Hepatocyte (in vitro differentiated cells): ENCODE measurements at places on chromosomes 3 and 15. TPM values are rescaled to one million over a fixed set of nuclear protein-coding genes. Genes with fewer than 3 reads are reported as not detected.

- no peak overlapping the region for H3K4me3 ChIP-seq
- H3K36me3 ChIP-seq = no peaks in the 10 kb centered on the region
- H3K27ac ChIP-seq = no peak overlapping the region
Measured at GRCh38 chr3:26625187-26625586, 2.6 kb downstream of the LRRC3B start.

DNA sequence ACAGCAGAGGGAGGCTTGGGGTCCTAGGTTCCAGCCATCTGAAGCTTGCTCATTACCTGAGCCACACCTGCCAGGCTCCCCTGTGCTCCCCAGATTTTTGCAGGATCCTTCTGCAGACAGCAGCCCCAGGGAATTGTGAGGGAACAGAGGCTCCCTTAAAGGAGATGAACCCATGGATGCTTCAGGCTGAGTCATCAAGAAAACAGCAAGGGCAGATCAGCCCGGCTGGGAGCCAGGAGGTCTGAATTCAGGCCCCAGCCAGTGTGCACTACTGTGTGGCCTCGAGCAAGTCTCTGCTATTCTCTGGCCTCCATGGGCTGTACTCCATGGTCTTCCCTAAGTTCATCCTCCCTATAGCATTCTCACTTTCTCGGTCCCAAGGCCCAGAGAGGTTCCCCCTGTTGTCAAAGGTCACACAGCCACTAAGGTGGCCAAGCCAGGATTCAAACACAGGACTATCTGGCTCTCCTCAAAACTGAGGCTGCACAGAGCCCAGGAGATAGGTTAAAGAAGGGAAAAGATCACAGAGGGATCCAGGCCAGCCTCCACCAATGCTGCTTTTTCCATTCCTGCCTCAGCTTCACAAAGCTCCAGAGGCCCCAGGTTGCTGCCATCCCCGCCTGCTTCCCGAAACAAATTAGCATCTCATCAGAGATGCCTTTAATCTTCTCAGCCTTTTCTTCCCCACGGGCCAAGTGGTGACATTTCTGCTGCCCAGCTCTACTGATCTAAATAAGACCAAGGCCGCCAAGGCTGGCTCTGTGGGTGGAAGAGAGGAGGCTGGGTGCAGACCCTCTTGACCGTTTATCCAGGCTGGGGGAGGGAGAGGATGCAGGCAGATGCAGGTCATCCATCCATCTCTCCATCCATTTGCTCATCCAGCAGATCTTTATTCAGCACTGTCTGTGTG, 21.2 kb upstream of the GRIP2 start:
- no peak for DNase-seq
- H3K4me1 ChIP-seq = peaks cover 5% of the 10 kb centered on the region
- no peaks in the 10 kb centered on the region for H3K27me3 ChIP-seq
- H3K27ac ChIP-seq = no peak overlapping the region
- H3K4me3 ChIP-seq = no peak overlapping the region

DNA sequence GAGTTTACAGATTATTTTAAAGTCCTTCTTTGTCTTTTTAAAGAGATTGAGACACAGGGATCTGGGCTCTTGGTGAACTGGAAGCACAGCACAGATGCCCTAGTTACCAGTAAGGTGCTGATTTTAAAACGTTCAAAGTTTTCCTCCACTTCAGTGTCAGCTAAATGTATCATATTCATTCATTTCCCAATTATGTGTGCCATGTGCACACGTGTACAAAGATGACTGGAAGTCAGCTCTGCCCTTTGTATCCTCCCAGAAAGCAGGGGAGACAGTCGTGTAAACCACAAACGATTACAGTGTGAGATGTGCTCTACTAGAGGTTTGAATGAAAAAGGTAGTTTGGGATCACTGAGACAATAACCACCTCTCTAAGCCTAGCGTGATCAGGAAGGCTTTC, 730 bp downstream of the ZKSCAN7 start:
- no peaks in the 10 kb centered on the region for H3K36me3 ChIP-seq
- no peak for DNase-seq
- peak overlapping the region; percentile 67 for H3K4me3 ChIP-seq
- peaks cover 10% of the 10 kb centered on the region for H3K4me1 ChIP-seq
- peaks cover 10% of the 10 kb centered on the region for H3K27me3 ChIP-seq

DNA sequence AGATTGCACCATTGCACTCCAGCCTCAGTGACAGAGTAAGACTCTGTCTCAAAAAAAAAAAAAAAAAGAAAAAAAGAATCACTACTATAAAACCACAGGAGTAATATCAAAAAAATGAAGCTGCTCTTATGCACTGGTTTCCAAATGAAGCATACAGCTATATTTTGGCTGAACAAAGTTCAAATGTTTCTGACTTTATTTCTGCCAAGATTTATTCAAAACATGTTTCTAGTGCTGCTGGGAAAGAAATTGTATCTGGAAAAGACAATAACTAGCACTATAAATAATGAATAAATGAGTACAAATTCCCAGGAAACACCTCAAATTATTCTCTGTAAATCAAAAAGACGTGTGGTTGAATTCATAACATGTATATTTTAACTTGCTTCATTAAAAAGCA, 102.5 kb upstream of the MME start:
- no peaks in the 10 kb centered on the region for H3K36me3 ChIP-seq
- H3K27me3 ChIP-seq = no peaks in the 10 kb centered on the region
- no peak overlapping the region for H3K27ac ChIP-seq
- H3K4me3 ChIP-seq = no peak overlapping the region
- no peaks in the 10 kb centered on the region for H3K4me1 ChIP-seq

The ARHGEF3 gene
- polyA plus RNA-seq = 52.4 and 63.8 TPM in 2 replicates

DNA sequence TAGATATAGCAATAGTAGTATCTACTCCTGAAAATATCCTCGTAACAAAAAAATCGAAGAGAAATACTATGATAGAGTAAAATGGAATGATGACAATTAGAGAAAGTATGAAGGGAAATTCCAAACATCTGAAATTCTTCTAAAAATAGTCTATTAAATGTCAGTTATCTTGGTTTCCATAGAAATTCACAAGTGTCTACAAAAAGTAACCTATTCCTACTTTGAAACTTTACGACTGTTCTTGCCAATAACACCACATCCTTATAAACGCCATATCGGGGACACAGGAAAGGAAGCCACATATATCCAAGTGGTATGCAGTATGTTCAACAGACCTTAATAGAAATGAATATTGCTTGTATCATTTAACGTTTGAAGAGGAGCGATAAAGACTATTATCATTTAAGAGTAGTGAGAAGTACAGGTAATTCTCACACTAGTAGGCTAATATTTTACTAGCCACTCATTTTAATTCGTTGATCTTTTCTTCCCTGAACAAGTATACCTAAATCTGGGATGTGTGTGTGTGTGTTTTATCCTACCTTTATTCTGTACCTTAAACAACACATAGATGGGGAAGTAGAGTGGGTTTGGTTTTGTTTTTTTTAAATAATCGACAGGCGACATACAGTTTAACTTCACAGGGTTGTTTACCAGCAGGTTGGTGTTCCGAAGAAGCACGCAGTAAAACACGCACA, 1.2 kb downstream of the GPR176 start:
- H3K36me3 ChIP-seq = no peaks in the 10 kb centered on the region
- H3K27me3 ChIP-seq = peaks cover 32% of the 10 kb centered on the region
- H3K4me1 ChIP-seq = peaks cover 10% of the 10 kb centered on the region
- H3K4me3 ChIP-seq = peak overlapping the region; percentile 97
- DNase-seq = no peak
- no peak overlapping the region for H3K27ac ChIP-seq

The CCPG1 gene
- polyA plus RNA-seq = 32.4 and 33.6 TPM in 2 replicates

DNA sequence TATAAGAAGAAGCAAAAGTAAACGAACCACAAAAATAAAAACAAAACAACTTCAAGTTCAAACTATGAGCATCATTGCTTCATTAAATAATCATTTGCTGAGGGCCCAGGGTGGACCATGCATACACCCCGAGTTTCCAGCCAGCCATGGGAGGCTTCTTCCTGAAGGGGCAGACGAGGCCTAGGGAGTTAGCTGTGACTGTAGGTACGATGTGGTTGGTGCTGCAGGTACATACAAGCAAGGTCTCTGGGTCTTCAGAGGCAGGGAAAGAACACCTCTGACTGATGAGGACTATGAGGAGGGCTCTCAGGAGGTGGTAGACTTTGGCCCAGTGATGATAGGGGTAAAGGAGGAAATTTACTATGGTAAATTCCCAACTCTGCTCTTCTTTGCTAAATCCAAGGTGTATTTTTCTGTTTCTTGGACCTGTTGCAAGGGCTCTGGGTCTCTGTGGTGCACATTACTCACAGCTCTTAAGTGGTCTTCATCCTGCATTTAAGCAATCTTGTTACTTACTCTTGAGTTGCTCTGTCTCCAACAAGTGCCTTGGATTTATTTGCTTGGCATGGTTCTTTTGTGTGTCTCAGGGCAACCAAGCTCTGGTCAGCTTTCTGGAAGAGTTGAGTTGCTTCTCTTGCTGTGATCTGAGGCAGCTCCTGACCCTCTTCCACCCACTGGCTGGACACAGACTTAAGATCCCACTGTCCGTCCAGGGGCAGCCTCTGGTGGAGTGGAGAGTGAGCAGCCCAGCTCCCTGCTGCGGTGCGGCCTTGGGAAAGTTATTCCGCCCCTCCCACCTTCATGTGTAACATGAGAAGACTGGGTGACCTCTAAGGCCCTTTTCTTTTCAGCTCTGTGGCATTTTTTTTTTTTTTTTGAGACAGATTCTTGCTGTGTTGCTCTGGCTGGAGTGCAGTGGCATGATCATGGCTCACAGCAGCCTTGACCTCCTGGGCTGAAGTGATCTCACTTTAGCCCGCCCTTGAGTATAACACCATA, 56.1 kb upstream of the KIF23 start:
- peaks cover 13% of the 10 kb centered on the region for H3K4me1 ChIP-seq
- H3K4me3 ChIP-seq = no peak overlapping the region
- H3K27ac ChIP-seq = no peak overlapping the region
- no peaks in the 10 kb centered on the region for H3K36me3 ChIP-seq
- no peaks in the 10 kb centered on the region for H3K27me3 ChIP-seq

- no peaks in the 10 kb centered on the region for H3K4me1 ChIP-seq
- H3K27ac ChIP-seq = no peak overlapping the region
Measured at GRCh38 chr3:196666001-196666867, 26.7 kb downstream of the NRROS start.

DNA sequence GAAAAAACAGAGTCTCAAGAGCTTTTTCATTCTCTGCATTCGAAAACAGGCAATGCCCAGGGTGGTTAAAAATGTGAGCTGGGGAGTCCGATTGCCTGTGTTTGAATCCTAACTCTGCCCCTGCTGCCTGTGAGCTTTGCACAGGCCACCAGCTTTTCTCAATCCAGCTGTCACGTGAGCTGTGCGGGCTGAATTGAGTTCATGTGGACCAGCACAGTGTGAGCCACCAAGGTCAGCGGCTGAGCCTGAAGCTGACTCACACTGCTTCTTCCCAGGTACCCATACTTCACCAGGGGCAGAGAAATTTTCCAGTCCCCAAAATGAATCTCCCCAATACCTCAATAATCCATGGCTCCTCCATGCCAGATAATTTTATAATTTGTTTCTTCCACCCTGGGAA, 64.4 kb upstream of the SLCO3A1 start:
- no peaks in the 10 kb centered on the region for H3K4me1 ChIP-seq
- no peak for DNase-seq
- H3K36me3 ChIP-seq = no peaks in the 10 kb centered on the region
- no peak overlapping the region for H3K27ac ChIP-seq
- H3K27me3 ChIP-seq = peaks cover 9% of the 10 kb centered on the region
- H3K4me3 ChIP-seq = no peak overlapping the region

GRCh38 chr3:12944849-12945248, 103.5 kb upstream of the RPL32 start:
- H3K27ac ChIP-seq = no peak overlapping the region
- H3K36me3 ChIP-seq = no peaks in the 10 kb centered on the region
- H3K27me3 ChIP-seq = no peaks in the 10 kb centered on the region
- H3K4me3 ChIP-seq = no peak overlapping the region
- H3K4me1 ChIP-seq = peaks cover 24% of the 10 kb centered on the region

The INKA1 gene
- 5.8 and 6.2 TPM in 2 replicates for polyA plus RNA-seq

The TIMMDC1 gene
- 140 and 155 TPM in 2 replicates for polyA plus RNA-seq

The NECTIN3 gene
- 15.7 and 18.9 TPM in 2 replicates for polyA plus RNA-seq

GRCh38 chr3:160368804-160369203, 30.2 kb downstream of the IFT80 start:
- no peak for DNase-seq
- H3K27me3 ChIP-seq = no peaks in the 10 kb centered on the region
- H3K27ac ChIP-seq = no peak overlapping the region
- no peak overlapping the region for H3K4me3 ChIP-seq

DNA sequence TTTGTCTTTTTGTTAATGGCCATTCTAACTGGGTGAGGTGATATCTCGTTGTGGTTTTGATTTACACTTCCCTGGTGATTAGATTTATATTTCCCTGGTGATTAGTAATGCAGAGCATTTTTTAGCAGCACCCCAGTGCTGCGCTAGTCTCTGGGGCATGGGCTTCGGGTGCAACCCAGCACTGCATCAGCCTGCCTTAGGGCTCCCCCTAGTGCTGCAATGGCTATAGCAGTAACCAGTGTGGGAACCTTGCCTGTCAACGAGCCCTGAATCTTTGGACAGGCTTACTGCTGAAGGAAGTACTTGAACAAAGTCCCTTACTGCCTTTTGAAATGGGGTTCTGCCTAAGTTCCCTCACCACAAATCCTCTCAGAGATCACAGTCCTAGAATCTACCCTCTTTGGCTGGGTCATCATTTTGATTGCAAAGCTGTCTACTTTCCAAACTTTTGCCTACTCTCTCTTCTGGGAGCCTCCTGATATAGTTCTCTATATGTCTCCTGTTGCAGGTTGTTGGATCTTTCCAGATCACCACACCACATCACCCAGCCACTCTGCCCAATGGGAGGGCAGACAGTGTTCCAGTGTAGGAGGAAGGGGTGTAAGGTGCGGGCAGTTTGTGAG, 79.2 kb upstream of the CCNL1 start:
- DNase-seq = peak; percentile 82
- no peaks in the 10 kb centered on the region for H3K27me3 ChIP-seq
- no peak overlapping the region for H3K4me3 ChIP-seq
- no peak overlapping the region for H3K27ac ChIP-seq

The CIAO2A gene
- polyA plus RNA-seq = 193 and 256 TPM in 2 replicates

- DNase-seq = peak; percentile 96
- H3K4me3 ChIP-seq = peak within 1 kb of the TSS; percentile 84
- peaks cover 13% of the 10 kb centered on the region for H3K4me1 ChIP-seq
- peak within 1 kb of the TSS; percentile 90 for H3K27ac ChIP-seq
Measured at GRCh38 chr3:51670823-51671733, at the start of gene TEX264. Gene TEX264, plus strand, starts transcription at chr3:51671252. Its CDS starts 3,053 bp downstream, at chr3:51674305.

GRCh38 chr15:36803773-36804172, 224.3 kb downstream of the CDIN1 start:
- H3K27ac ChIP-seq = no peak overlapping the region
- H3K4me3 ChIP-seq = no peak overlapping the region
- peaks cover 13% of the 10 kb centered on the region for H3K4me1 ChIP-seq
- DNase-seq = no peak
- H3K27me3 ChIP-seq = no peaks in the 10 kb centered on the region

GRCh38 chr3:186109897-186110803, 1.3 kb upstream of the ETV5 start:
- peaks cover 23% of the 10 kb centered on the region for H3K27me3 ChIP-seq
- H3K4me1 ChIP-seq = peaks cover 10% of the 10 kb centered on the region
- H3K4me3 ChIP-seq = peak overlapping the region; percentile 25

- H3K27me3 ChIP-seq = no peaks in the 10 kb centered on the region
- no peaks in the 10 kb centered on the region for H3K4me1 ChIP-seq
- no peak overlapping the region for H3K27ac ChIP-seq
- no peaks in the 10 kb centered on the region for H3K36me3 ChIP-seq
Measured at GRCh38 chr3:18208091-18208490, 217.0 kb downstream of the SATB1 start.

- no peak overlapping the region for H3K27ac ChIP-seq
- DNase-seq = no peak
- H3K4me3 ChIP-seq = no peak overlapping the region
- H3K36me3 ChIP-seq = no peaks in the 10 kb centered on the region
Measured at GRCh38 chr3:37442397-37442796, 268.0 kb upstream of the LRRFIP2 start.

The LRRC31 gene
- 1.1 and 1.4 TPM in 2 replicates for polyA plus RNA-seq
